ENCODE measurements at places on chromosomes 1 and 21.

DNA sequence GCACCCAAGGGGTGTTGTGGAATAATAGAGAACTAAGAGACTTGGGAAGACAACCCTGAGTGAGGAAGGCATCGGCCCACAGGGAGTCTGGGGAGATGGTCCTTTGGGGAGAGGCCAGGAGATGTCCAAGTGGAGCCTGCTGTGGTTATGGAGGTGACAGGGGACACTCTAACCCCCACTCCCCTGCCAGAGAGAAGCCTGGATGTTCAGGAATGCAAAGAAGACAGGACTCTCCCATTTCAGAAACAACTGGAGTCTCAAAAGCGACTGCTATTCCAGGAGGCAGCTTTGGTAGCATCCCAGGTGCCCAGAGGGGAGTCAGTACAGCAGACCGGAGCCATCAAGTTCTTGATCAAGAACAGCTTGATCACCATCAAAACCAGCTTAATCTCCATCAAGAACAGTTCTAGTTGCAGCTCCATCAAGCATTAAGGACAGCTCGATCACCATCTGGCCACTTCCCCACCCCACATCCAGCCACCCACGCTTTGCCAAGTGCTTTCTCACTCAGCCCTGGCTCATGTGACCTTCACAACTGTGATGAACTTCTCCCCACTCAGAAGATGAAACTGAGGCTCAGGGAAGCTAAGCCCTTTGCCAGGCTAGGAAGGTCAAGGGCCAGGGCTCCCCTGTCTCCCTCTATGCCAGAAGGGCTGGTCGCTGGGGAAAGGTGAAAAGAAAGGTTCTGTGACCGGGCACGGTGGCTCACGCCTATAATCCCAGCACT, 743 bp downstream of the CD52 start:
- no peak for DNase-seq

DNA sequence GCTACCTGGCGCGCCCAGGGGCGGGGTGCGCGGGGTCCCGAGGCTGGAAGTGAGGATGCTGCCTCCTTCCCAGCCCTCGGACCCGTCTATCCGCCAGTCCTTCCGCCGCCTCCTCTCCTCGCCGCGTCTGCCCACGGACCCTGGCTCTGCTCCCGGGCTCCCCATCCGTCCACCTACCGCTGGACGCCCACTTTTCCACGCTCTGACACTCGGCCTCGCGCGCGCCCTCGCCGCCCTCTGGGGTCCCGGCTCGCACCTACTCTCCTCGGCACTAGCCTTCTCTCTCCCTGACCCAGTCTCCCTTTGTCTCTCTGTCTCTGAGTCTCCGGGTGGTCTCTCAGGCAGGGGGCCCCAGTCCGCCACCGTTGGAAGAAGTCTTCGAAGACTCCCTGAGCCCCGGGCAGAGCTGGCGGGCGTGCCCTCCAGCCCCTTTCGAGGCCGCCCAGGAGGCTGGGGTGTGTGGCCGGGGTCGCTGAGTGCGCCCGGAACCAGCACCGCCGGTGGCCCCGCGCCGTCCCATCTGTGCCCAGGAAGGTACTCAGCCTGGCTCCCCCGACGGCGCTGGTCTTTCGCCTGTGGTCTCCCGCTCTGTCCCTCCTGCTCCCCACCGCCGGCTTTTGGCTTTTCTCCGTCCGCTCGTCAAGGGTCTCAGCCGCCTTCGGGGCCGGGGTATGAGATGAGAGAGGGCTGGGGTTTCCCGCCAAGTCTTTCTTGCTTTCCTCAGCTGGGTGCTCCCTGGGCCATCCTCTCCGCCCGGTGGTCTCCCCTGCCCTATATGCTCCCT, 610 bp downstream of the DRAXIN start:
- DNase-seq = no peak

DNA sequence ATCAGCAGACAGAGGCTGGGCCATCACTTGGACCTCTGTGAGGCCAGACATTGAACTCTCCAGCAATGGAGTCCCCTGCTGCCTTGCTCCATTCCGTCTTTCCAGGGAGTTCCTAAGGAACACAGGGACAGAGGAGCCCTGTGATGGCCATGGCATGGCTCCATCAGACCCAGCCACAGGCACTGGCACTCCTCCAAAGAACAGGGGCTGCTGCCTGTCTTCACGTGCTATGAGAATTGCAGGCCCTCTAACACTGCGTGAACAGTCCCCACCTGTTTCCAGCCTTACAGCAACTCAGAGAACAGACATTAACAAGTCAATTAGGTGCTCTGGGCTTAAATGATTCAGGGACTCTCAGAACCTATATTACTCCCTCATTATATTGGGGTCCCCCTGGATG, 140.8 kb downstream of the ASTN1 start:
- no peak for DNase-seq

DNA sequence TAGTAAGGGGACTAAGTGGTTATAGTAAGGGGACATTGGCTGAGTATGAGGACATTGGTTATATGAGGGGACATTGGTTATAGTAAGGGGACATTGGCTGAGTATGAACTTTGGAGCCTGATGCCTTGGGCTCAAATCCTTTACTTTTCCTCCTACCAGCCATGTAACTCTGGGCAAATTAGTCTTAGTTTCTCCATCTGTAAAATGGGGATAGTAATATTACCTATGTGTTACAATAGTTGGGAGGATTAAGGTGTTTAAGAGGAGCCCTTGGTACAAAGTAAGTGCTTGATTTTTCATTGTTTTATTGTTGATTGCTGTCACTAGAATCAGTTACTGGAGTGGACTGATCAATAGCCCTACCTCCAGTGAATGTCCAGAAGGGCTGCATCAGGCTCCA, 2.8 kb downstream of the OSCP1 start:
- DNase-seq = no peak

- no peak for DNase-seq
These were observed 20.3 kb upstream of the IFI16 start for GRCh38 chr1:158989424-158989823.

GRCh38 chr1:43960798-43961197, 9.0 kb upstream of the DPH2 start:
- no peak for DNase-seq

DNA sequence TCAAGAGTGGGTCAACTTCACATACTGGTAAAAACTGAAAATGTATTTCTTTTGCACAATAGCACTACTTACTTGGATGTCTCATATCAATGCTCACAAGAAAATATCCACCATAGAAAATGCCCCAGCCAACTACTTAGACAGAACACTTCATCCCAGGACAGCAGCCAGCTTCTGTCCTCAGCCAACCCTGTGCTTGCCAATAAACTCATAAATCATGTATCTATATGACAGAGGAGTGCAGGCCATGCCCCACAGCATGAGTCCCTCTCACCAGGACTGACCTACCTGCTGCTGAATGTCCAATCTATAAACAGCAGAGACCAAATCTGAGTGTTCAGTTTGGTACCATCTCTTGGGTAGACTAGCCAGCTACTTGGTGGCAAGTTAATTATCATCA, 179.3 kb downstream of the OMA1 start:
- DNase-seq = no peak

Data from SK-N-MC (cell line).